ENCODE measurements at places on chromosomes 7 and 10.

DNA sequence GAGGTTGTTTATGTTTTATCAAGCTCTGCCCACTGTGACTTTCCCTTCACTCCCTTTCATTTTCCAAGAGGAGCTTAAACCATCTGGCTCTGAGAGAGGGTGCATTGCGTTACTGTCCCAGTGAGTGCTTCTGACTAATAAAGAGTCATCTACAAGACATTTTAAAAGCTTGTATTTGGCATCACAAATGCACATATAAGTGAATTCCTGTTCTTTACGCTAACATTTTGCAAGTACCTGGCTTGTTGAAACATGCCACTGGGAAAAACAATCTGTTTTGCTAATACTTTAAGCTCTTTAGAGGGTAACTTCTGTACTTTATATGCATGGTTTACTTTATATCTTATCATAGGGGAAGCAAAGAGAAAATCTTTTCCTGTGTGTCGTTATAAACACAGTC lies 534.6 kb upstream of the POM121L12 start:
- no peak for DNase-seq

GRCh38 chr7:74101061-74101681 lies 17.6 kb downstream of the LIMK1 start:
- DNase-seq = no peak

- no peak for DNase-seq
These were observed 1.7 kb upstream of the CYP2C9 start for GRCh38 chr10:94936721-94937120.

GRCh38 chr10:126904818-126905701 lies at the start of gene DOCK1:
Gene DOCK1 (plus strand): TSS chr10:126905428. CDS start chr10:126905518, 90 bp downstream.
- no peak for DNase-seq

DNA sequence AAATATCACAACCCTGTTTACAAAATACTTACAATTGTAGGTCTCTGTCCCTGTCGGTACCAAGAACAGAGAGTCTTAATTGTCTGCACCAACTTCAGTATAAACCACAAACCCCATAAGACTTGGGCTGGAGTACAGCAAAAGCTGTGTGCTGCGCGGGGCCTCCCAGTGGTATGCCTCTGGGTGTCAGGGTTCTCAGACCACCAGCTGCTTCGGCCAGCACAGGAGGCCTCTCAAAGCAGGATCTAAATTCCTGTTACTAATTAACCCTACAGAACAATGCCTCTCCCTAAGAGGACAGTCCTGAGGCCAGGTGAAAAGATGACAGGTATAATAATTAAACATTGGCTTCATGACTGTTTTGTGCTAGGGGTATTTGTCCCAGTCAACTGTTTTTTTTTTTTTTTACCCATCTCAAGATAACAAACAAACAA lies 957 bp upstream of the SVIL start:
- DNase-seq = no peak

DNA sequence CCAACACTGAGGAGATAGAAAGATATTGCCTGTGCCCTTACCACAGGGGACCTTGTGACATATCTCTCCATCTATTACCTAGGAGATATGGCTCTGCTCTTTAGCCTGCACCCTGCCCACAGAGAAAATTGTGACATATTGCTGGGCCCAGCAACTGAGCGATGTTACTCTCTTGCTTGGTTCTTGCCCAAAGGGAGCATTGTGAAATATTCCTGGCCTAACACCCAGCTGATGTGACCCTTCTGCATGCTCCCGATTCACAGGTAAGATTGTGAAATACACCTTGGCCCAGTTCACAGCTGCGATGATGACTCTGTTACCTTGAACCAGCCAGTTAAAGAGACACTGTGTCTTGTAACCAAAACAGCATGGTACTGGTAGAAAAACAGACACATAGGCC lies 37.2 kb upstream of the ZNF107 start:
- DNase-seq = no peak

GRCh38 chr10:351770-352334 lies 216.6 kb downstream of the ZMYND11 start:
- DNase-seq = no peak

DNA sequence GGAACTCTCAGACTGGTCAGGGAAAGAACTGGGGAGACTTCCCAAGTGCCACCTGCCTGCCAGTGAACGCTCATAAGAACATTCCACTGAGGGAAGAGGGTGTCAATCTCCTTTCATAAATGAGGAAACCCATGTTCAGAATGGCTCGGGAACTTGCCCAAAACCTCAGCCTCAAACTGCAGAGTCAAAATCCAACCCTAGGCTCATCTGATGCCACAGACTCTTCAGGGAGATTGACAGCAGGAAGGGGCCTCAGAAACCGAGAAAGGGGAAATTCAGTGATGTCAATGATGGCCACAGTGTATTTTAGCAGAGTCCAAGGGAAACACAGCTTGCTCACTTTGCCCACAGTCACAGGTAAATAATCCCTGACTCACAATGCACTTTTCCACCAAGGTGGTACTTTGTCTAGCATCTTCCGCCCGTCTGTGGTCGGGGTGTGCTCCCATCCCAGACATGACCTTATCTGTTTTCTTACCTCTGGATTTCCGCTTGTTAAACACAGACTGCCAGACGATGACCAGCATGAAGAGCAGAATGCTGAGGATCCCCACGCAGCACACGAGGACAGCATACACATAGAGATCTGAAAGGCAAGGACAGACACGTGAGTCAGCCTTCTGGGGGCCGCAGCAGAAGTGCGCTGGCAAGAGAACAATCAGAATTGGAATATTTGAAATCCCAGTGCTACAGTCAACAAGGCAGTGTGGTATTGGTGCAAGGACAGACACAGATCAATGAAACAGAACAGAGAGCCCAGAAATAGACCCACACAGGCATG lies 38.4 kb downstream of the VSTM4 start:
- DNase-seq = no peak

GRCh38 chr7:131845573-131846314 lies 289.3 kb upstream of the PODXL start:
- DNase-seq = no peak

GRCh38 chr10:76082232-76082631 lies 650.8 kb downstream of the LRMDA start:
- no peak for DNase-seq

- no peak for DNase-seq
These were observed 21.9 kb downstream of the GRID1 start for GRCh38 chr10:86344714-86345161.

GRCh38 chr7:38294926-38295325 lies 21.5 kb upstream of the TARP start:
- DNase-seq = no peak

- DNase-seq = no peak
These were observed 205.0 kb downstream of the SORCS1 start for GRCh38 chr10:106959521-106959920.

GRCh38 chr10:79067241-79068202 lies 1.2 kb upstream of the ZMIZ1 start:
- DNase-seq = peak; percentile 72

DNA sequence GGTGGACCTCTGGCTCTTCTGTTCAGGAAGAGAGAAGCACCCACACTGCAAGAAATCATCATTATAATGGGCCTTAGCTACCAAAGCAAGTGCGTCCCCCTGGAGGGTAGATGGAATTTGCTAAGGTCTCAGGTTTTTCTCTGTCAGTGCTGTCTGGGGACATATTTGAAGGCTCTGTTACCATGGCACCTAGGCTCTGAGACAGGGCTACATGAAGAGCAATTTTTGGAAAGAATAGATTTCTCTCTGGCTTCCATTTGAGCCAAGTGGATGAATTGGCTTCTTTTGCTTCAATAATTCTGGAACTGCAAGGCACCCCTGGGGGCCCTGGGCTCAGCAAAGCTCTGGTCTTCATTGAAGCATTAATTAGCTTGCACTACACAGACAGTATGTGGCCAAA lies 349.1 kb upstream of the GALNT17 start:
- DNase-seq = no peak

DNA sequence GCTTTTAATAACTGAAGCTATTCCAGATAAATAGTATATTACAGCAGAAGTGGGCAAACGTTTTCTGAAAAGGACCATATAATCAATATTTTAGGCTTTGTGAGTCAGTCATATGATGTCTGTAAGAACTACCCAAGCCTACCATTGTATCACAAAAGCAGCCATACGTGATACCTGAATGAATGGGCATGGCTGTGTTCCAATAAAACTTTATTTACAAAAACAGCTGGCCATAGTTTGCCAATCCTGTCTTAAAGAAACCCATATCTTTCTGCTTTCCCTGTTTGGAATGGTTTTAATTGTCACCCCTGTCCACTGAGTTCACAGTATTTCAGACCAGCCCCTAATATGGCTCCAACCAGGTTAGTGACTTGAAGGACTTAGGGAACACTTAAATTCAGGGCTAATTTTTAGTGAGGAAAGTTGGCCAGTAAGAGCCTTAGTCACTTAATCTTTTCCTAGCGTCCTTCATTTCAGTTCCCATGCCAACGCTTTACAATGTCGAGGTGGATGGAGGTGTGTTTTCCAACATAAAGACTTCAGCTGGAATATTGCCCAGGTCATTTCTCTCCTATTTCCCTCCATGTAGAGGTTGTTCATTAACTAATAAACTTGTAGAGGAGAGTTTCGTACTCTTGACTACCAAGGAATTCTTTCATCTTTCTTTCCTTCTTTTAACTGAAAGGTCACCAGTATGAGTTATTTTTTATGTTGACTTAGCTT lies 184.5 kb downstream of the TRIL start:
- DNase-seq = no peak

DNA sequence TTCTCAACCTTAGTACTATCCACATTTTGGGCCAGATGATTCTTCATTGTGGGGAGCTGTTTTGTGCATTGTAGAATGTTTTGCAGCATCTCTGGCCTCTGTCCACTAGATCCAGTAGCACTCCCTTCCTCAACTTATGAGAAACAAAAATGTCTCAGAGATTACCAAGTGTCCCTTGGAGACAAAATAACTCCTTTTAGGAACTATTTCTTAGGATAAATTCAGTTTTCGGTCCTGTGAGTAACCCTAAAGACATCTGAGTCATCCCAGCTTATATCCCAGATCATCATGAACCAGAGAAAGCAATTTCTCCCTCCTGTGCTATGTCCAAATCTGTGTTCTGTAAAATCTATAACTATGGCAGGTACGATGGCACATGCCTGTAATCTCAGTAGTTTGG lies 266.6 kb upstream of the PHYHIPL start:
- no peak for DNase-seq

DNA sequence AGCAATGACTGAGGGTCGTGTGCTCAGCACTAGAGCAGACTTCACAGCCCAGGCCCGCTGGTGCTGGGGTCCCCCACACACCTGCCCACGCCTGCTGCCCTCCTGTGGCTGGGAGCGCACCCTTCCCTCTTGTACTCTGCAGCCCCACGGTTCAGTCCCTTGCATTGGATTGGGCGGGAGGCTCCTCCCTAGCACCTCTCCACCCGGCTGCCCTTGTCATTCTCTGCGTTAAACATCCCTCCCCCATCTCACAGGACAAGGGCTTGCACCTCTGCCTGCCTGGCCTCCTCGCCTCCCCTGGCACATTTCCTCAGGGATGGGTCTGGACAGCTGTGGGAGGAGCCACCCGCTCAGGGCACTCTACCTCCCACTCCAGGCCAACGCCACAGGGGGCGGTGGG lies 68.6 kb downstream of the ALOX5 start:
- no peak for DNase-seq

- DNase-seq = no peak
These were observed 35.0 kb upstream of the CPXM2 start for GRCh38 chr10:123926401-123927264.

DNA sequence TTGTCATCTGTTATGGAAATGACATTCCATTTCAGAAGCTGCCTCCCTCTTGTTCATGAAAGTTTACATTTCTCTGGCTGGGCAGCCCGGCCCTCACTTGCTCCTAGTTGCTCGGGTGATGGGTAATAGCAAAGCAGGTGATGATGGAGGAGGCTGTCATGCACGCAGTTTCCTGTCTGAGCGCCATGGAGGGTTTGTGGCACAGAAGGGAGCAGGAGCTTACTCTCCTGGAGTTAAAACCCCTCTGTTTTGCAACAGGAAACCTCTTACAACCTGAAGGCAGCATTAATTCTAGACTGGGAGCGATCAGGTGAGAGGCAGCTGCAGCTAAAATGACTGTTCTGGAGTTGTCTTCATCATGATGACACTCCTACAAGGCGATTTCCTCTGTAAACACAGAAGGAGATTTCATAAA lies 34.1 kb upstream of the MKI67 start:
- no peak for DNase-seq

DNA sequence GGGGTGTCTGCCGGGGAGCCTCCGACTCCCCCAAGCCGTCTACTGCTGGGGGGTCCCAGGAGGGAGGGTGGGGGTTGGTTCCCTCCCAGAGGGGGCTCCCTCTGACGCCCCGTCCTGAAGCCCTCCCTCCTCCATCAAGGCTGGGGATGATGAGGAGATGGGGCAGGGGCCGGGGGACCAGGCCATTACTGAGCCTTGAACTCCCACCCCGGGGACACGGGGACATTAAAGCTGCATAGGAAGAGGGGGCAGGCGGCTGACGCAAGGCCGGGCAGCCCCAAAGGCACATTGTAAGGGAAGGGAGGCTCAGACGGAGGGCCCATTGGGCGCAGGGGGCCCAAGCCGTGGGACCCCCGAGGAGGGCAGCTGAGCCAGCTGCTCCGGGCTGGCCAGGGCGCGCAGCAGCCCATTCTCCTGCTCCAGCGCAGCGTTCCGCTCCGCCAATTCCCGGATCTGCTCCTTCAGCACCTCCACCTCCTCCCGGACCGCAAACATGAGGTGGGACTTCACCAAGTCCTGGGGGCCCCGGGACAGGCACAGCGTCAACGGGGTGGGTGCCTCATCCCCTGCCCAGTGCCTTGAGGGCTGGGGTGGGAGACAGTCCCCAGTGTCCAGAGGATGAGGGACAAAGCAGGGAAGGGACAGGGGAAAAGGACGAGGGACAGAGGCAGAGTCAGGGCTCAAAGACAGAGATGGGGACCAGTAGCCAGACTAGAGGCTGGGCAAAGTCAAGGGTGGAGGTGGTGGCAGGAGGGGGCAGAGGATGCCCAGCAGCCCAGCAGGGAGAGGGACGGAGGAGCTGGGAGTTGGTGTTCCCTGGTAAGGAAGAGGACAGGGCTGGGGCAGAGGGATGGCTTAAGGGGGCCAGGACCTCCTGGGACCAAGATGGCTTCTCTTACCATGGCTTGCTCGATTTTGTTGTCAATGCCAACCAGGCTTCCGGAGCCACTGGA lies 2.9 kb upstream of the SPACDR start:
- DNase-seq = no peak

DNA sequence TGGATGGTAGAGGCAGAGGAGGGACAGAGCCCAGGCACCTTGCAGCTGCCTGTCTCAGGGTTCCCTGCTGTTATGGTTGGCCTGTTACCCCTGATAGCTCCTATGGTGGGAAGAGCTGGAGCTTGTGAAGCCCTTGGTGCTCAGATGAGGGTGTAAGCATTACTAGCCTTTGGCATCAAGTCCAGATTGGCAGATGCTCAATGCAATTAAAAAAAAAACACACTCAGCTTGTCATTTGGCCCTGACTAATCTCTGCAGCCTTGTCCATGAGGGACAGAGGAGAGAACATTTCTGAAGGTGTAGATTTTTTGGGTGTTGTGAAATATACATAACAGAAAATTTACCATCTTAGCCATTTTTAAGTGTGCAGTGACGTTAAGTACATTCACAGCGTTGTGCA lies 86.3 kb downstream of the PLPP4 start:
- no peak for DNase-seq

GRCh38 chr10:30803058-30803457 lies 173.5 kb upstream of the LYZL2 start:
- DNase-seq = no peak

- DNase-seq = no peak
These were observed 580.4 kb upstream of the KCND2 start for GRCh38 chr7:119692541-119692940.

- DNase-seq = no peak
These were observed 61.7 kb upstream of the OIT3 start for GRCh38 chr10:72831696-72832409.

Measured in stimulated activated CD8-positive, alpha-beta memory T cell treated with anti-CD3 and anti-CD28 coated beads, Interleukin-4, amount 100 ng/mL, for 1 hour (primary cell).